ENCODE measurements at places on chromosomes 4 and X. TPM values are rescaled to one million over a fixed set of nuclear protein-coding genes. Genes with fewer than 3 reads are reported as not detected.
A peak's percentile ranks its signal among the peaks of the same experiment; 100 is the strongest.

DNA sequence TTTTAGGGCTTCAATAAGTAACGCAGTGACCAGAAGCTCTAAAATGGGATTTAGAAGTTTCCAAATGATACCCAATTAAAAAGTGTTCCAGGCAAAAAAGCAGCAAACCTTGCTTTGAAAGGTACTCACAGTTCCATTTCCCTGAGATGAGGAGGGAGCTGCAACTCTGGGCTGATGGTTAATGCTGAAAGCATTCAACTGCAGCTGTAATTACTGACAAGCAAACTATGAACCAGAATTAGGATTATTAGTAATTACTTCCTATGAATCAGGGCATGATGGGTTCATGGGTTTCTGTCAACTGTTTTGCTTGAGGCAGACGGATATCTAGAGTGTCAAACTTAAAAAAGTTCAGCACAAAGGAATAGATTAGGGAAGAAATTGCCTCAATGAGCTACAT, 357.4 kb downstream of the STIM2 start:
- DNase-seq = no peak
- H3K36me3 ChIP-seq = no peaks in the 10 kb centered on the region
- H3K27ac ChIP-seq = no peak overlapping the region
- H3K4me1 ChIP-seq = no peaks in the 10 kb centered on the region

DNA sequence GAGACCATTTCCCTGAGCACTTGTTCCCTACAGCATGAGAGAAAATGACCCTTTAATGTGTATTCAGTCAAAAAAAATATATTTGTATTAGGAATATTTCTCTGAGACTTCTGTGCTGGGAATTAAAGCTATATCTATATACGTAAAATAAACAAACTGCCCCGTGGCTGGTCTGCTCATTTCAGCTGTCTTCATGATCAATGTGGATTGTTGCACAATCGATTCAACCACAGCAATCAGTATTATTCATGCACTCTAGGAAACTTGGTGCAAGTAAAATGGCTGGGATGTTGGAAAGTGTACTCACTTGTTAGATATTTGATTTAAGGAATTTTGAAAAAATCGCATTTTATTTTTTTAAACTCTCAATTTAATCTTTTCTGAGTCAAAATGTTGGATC, 307.9 kb upstream of the ZFP42 start:
- H3K36me3 ChIP-seq = no peaks in the 10 kb centered on the region
- no peak overlapping the region for H3K4me3 ChIP-seq
- H3K4me1 ChIP-seq = no peaks in the 10 kb centered on the region
- no peak overlapping the region for H3K27ac ChIP-seq
- H3K27me3 ChIP-seq = no peaks in the 10 kb centered on the region

DNA sequence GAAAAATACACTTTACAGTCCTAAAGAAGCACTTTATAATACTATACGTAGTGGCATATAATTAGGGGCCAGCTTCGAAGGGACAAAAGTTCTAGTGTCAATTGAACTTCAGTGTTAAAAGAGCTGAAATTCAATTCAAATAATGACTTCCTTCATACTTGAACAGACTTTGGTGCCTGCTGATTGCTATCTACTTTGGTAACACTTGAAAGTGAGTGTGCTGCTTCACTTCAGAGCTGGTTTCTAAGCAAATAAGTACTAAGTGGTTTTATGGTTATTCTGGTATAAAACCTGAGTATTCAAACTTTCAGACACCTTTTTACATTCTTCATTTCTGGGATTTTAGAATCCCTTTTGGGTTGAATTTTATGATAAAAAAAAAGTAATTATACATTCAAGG, 107.0 kb downstream of the SLC4A4 start:
- no peak overlapping the region for H3K4me3 ChIP-seq
- peaks cover 5% of the 10 kb centered on the region for H3K4me1 ChIP-seq
- H3K27me3 ChIP-seq = no peaks in the 10 kb centered on the region
- no peak for DNase-seq
- no peak overlapping the region for H3K27ac ChIP-seq

Gene MXRA5
- total RNA-seq = 79.9 TPM

GRCh38 chrX:45198706-45199105, 2.0 kb downstream of the DIPK2B start:
- DNase-seq = no peak
- H3K36me3 ChIP-seq = no peaks in the 10 kb centered on the region
- peak overlapping the region; percentile 34 for H3K27ac ChIP-seq
- no peaks in the 10 kb centered on the region for H3K4me1 ChIP-seq

DNA sequence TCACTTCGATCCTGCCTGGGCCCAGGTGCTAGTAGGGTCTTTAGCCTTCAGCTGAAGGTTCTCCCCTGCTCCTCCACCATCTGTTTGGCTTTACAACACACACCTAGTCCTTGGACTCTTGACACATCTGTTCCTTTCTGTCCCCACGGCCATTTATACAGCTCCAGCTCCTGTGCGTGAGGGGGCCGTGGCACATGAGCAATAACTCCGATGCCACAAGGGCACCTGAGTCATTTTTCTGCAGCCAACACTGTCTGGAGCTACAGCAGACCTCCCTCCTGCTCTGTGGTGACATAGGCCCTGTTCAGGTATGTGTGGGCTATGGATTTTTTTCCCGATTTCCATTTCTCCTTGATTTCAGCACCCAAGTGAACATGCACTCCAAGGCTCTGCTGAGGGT, 44.7 kb upstream of the BCOR start:
- no peaks in the 10 kb centered on the region for H3K27me3 ChIP-seq
- H3K36me3 ChIP-seq = no peaks in the 10 kb centered on the region
- peak overlapping the region; percentile 80 for H3K27ac ChIP-seq

GRCh38 chr4:10200869-10201268, 84.3 kb upstream of the WDR1 start:
- H3K4me1 ChIP-seq = no peaks in the 10 kb centered on the region
- no peaks in the 10 kb centered on the region for H3K36me3 ChIP-seq
- no peak overlapping the region for H3K27ac ChIP-seq
- no peak overlapping the region for H3K4me3 ChIP-seq

Gene HTR2C
- total RNA-seq = 15.7 TPM

- no peak overlapping the region for H3K4me3 ChIP-seq
- H3K36me3 ChIP-seq = no peaks in the 10 kb centered on the region
- H3K27me3 ChIP-seq = no peaks in the 10 kb centered on the region
- peak; percentile 18 for DNase-seq
Observed at GRCh38 chr4:55733932-55734331, 85.7 kb upstream of the EXOC1L start.

DNA sequence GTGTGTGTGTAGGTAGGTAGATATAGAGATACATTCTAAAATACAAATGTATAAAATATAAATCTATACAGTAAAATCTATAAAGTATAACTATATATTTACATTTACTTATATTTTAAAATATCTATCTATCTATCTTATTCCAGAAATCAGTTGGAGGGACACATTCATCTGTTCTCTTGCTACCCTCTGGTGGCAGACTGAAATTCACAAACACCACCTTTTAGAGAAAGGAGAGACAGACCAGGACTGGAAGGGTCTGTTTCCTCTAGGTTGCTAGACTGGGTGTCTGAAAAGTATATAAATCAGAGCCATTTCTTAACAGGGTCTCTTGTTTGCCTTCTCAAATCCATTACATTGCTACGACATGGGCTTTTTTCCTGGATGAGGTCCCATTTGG, 343.0 kb downstream of the OPHN1 start:
- H3K4me3 ChIP-seq = no peak overlapping the region
- no peak for DNase-seq
- H3K36me3 ChIP-seq = no peaks in the 10 kb centered on the region
- H3K4me1 ChIP-seq = no peaks in the 10 kb centered on the region

- DNase-seq = no peak
- H3K4me3 ChIP-seq = no peak overlapping the region
- H3K27ac ChIP-seq = peak overlapping the region; percentile 99
- H3K4me1 ChIP-seq = peaks cover 4% of the 10 kb centered on the region
- H3K36me3 ChIP-seq = no peaks in the 10 kb centered on the region
Observed at GRCh38 chr4:37990731-37991245, 30.6 kb downstream of the PTTG2 start.

GRCh38 chrX:15496824-15497223, 3.7 kb upstream of the PIR start:
- H3K4me1 ChIP-seq = no peaks in the 10 kb centered on the region
- H3K36me3 ChIP-seq = no peaks in the 10 kb centered on the region
- H3K27me3 ChIP-seq = no peaks in the 10 kb centered on the region
- H3K27ac ChIP-seq = no peak overlapping the region
- H3K4me3 ChIP-seq = no peak overlapping the region

Gene GASK1B
- 56.7 TPM for total RNA-seq

- H3K4me1 ChIP-seq = no peaks in the 10 kb centered on the region
- no peaks in the 10 kb centered on the region for H3K27me3 ChIP-seq
- no peak overlapping the region for H3K4me3 ChIP-seq
- H3K36me3 ChIP-seq = no peaks in the 10 kb centered on the region
Observed at GRCh38 chr4:38073596-38074234, 113.5 kb downstream of the PTTG2 start.

DNA sequence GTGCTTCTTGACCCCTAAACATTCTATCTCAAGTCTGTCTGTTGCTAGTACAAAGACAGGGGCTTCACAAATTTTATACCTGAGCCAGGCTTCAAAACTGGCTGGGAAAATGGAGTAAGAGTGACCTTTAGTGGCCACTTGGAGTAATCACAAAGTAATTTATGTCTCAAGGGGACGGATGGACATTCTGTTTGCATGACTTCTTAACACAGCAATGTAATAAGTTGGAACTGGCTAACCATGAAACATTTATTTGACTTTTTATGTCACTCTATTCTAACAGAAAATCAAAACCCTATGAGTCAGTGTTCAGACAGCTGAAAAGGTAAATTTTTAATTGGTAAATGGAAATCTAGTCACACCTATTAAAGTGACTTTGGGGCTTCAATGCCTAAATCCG, 600.6 kb downstream of the ANKRD50 start:
- no peak for DNase-seq
- H3K4me1 ChIP-seq = no peaks in the 10 kb centered on the region
- no peaks in the 10 kb centered on the region for H3K27me3 ChIP-seq
- H3K36me3 ChIP-seq = no peaks in the 10 kb centered on the region

Gene ARAF
- 20.6 TPM for total RNA-seq

DNA sequence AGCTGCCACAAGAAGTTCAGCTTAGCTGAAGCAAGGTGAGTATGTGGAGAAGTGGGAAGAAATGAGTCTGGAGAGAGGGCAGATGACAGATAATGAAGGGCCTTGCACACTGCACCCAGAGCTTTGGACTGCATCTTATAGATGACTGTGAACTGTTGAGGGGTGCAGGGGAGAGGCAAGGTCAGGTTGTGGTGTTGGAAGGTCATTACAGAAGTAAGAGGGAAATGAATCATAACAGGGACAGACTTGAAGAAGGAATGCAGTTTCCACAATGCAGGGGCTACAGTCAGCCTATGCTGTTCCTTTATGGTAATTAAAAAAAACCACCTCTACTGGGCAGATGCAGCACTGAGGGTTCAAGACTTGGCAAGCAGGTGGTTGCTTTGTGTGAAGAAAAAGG, 4.8 kb upstream of the IGFBP7 start:
- H3K4me1 ChIP-seq = no peaks in the 10 kb centered on the region
- DNase-seq = no peak
- no peaks in the 10 kb centered on the region for H3K27me3 ChIP-seq
- no peaks in the 10 kb centered on the region for H3K36me3 ChIP-seq
- H3K27ac ChIP-seq = no peak overlapping the region

GRCh38 chr4:107801766-107802211, 22.9 kb upstream of the SGMS2 start:
- no peak overlapping the region for H3K27ac ChIP-seq
- no peak for DNase-seq
- no peaks in the 10 kb centered on the region for H3K27me3 ChIP-seq
- no peak overlapping the region for H3K4me3 ChIP-seq
- H3K36me3 ChIP-seq = no peaks in the 10 kb centered on the region
- H3K4me1 ChIP-seq = no peaks in the 10 kb centered on the region

DNA sequence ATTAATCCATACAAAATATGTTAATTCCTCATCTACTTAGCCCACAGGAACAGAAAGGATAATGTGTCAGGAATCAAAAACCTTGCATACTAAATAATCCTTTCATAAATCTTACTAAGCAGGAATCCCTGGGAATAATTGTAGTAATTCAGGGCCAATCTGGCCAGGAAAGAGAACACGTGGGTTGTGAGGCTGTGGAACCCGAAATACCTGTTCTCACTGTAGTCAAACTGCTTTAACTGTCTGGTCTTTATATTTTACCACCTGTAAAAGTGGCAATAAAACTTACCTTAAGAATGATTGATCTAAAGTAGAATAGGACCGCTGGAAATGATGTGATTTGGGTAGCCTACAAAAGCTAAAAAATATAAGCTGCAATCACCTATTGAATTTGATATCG, 1620.9 kb downstream of the STIM2 start:
- no peak overlapping the region for H3K4me3 ChIP-seq
- no peaks in the 10 kb centered on the region for H3K27me3 ChIP-seq
- H3K4me1 ChIP-seq = no peaks in the 10 kb centered on the region
- DNase-seq = no peak

- H3K27me3 ChIP-seq = no peaks in the 10 kb centered on the region
- H3K27ac ChIP-seq = no peak overlapping the region
- no peaks in the 10 kb centered on the region for H3K4me1 ChIP-seq
Observed at GRCh38 chr4:114782415-114783214, 184.0 kb downstream of the UGT8 start.

DNA sequence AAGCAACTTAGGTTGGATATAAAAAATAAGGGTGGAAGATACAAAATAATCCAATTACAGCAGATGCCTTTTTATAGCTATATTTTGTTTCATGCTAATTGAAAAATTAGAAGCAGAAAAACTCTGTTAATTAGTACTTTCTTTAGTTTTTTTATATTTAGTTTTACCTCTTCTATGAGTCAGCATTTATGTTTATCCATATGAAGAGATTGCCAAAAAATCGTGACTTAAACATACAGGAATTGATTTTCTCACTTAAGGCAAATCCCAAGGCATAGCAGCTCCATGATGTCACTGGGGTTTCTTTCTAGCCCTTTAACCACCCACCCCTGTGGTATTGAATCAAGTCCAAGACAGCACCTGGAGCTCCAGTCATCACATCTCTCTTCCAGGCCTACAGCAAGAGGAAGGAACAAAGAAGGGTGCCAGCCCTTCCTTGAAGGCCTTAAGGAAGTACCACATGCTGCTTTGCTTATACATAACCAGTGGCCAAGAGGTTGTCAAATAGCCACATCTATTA, 365.8 kb upstream of the TENM3 start:
- H3K4me1 ChIP-seq = no peaks in the 10 kb centered on the region
- no peak overlapping the region for H3K4me3 ChIP-seq
- no peak overlapping the region for H3K27ac ChIP-seq
- no peak for DNase-seq
- no peaks in the 10 kb centered on the region for H3K27me3 ChIP-seq

GRCh38 chrX:44529310-44529709, 13.3 kb downstream of the FUNDC1 start:
- no peaks in the 10 kb centered on the region for H3K36me3 ChIP-seq
- no peak for DNase-seq
- H3K4me1 ChIP-seq = no peaks in the 10 kb centered on the region
- no peak overlapping the region for H3K4me3 ChIP-seq
- no peak overlapping the region for H3K27ac ChIP-seq

Gene RTL5
- 2.4 TPM for total RNA-seq

- no peaks in the 10 kb centered on the region for H3K27me3 ChIP-seq
- no peak overlapping the region for H3K27ac ChIP-seq
- no peak for DNase-seq
Observed at GRCh38 chrX:10032147-10032546, 65.0 kb downstream of the CLDN34 start.

GRCh38 chr4:1164040-1164439, 8.3 kb downstream of the SPON2 start:
- no peak for DNase-seq
- no peaks in the 10 kb centered on the region for H3K27me3 ChIP-seq
- no peaks in the 10 kb centered on the region for H3K36me3 ChIP-seq

Gene NALF2
- 0.35 TPM for total RNA-seq

GRCh38 chr4:3452376-3452775, 10.6 kb downstream of the HGFAC start:
- H3K36me3 ChIP-seq = no peaks in the 10 kb centered on the region
- DNase-seq = no peak
- no peaks in the 10 kb centered on the region for H3K27me3 ChIP-seq
- H3K4me1 ChIP-seq = no peaks in the 10 kb centered on the region
- no peak overlapping the region for H3K27ac ChIP-seq
- no peak overlapping the region for H3K4me3 ChIP-seq

All from uterus (tissue), 4 donors.